ENCODE measurements at places on chromosomes 1 and 21.

- DNase-seq: no peak
These were observed 261.4 kb downstream of the CTH start for GRCh38 chr1:70672442-70672888.

DNA sequence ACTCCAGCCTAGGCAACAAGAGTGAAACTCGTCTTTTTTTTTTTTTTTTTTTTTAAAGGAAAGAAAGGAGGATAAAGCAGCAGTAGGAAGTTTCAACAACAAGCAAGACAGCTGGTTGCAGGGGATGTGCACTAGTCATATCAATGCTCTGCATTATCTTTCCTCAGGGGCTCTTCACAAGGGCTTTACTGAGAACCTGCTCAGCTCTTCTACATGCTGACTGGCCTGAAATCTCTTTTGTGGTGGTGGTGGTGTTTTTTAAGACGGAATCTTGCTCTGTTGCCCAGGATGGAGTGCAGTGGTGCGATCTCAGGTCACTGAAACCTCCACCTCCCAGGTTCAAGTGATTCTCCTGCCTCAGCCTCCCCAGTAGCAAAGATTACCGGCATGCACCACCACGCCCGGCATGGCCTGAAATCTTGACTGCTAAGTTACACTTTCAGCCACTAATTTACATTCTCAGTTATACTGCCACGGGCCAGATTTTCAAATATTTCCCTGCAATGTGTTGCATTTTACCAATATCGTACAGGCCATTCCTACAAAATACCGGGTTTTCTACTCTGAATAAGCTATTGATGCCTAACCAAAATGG, 68.0 kb downstream of the PUM1 start:
- DNase-seq: no peak

DNA sequence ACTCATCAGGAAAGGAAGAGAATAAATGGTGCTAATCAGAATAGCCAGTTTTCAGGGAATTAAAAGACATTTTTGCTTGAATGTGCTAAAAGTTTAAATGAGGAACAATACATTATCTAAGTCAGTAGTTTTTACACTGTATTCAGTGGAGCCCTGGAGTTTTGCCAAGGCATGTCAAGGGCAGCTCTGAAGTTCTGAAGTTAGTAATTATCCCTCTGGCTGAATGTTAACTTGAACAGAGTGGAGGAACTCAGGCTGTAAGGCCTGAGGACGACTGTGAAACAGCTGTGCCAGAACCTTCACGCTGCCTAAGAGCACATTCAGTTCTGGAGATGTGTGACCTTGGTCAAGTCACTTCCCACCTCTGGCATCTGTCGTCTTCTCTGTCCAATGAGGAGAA, 68.1 kb downstream of the EDEM3 start:
- no peak for DNase-seq

GRCh38 chr1:230919207-230919606, 50.9 kb upstream of the C1orf198 start:
- no peak for DNase-seq

- no peak for DNase-seq
These were observed 71.2 kb downstream of the NGF start for GRCh38 chr1:115266729-115267421.

DNA sequence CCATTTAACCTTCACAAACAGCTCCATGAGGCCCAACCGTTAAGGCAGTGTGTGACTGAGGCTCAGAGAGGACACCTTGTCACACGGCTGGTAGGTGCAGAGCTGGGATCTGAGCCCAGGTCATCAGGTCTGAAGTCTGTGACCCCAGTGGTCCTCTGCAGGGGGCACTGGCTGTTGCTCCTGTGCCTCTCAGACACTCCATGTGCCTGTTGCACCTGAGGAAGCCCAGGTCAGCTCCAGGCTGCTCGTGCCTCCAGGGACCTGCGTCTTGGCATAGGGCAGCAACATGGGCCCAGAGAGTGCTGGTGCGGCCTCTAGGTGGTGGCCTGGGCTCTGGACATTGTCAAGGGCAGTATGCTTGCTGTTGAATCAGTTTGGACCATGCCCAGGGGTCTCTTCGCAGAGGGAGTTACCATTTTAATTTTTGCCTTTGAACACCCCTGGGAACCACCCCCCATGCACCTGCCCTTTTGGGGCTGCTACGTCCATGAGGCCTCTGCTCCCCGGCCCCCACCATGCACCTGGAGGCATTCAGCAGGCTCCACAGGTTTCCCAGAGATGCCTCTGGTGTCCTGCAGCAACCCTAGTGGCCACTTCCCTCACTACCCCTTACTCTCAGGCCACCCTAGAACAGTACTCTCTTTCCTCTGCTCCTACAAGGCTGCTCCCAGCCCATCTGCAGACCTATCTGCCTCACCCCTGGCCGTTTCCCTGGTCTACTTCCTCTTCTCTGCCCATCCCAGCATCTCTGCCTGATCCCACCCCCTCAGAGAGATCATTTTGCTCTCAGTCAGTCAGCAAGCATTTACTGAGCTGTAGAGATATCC, 25.2 kb upstream of the EPS8L3 start:
- DNase-seq: peak; percentile 72

- no peak for DNase-seq
These were observed 46.2 kb downstream of the ATP5PF start for GRCh38 chr21:25688275-25689155.

- DNase-seq: peak; percentile 35
These were observed 3.5 kb upstream of the TIAM1 start for GRCh38 chr21:31347435-31348032.

GRCh38 chr1:169348383-169349036, 19.1 kb downstream of the NME7 start:
- DNase-seq: peak; percentile 69

DNA sequence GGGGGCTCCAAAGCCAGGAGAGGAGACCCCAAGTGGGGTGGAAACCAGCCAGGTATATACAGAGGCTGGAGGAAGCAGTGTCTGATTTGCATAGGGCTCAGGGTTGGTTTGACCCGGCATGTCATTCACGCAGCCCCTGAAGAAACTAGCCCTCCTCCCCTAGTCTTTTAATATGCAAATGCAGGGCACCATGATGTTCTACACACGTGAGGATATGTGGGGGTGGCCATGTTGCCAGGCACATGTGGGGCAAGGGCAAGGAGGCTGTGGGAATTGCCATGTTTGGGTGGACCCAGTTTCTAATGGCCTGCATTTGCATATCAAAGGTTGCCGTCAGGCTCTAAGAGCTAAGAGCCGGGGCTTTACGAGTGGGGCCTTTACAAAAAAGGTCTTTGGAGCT, 12.0 kb upstream of the RHOU start:
- peak; percentile 60 for DNase-seq
